ENCODE measurements at places on chromosomes 16 and 17.

GRCh38 chr16:82199209-82199608 lies 29.2 kb upstream of the MPHOSPH6 start:
- DNase-seq, result no peak

DNA sequence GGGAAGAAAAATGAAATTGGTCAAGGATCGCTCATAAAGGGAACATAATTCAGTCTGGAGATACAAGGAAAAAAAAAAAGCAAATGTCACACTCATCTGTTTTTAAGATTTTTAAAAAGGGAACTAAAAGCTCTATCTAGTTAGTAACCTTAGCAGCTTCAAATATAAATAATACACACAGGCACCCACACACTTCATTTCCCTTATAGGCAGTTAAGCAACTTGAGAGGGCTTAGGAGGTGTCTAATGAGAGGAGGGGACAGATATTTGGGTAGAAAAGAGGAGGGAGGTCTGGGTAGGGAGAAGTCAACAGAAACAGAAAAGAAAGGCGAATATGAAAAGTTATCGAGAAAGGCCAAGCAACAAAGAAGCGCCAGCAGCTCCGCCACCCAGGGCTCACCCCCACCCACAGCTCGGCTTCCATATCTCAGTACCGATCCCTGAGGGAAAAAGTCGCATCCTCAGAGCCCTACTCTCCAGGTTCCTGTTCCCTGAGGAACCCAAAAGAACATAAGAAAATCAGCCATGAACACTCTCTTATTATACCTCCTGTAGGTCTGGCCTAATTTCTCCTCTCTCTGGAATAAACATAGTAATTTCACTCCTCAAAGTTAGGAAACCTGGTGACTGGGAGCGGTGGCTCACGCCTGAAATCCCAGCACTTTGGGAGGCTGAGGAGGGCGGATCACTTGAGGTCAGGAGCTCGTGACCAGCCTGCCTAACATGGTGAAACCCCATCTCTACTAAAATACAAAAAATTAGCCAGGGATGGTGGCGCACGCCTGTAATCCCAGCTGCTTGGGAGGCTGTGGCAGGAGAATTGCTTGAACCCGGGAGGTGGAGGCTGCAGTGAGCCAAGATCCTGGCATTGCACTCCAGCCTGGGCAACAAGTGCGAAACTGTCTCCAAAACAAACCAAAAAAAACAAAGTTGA lies 69.6 kb upstream of the RCVRN start:
- no peak for DNase-seq

DNA sequence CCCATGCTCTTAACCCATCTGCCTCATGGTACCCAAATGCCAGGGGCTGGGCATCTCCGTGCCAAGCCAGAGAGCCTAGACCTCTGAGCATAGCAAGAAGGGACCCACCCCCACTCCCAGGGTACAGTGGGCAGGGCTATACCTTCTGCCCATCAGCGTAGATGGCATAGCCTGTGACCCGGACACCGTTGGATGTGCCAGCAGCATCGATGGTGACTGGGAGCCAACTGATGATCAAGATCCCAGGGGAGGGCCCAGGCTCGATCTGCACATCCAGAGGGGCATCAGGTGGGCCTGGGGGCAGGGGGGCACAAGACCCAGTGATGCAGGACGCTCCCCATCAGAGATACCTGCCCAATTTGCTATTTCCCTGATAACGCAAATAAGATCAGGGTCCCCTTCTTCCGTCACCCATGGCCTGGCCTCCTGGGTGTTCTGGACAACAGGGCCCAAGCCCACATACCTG lies 17.1 kb downstream of the TSPOAP1 start:
- no peak for DNase-seq

GRCh38 chr16:86953631-86954391 lies 363.4 kb downstream of the C16orf95 start:
- peak; percentile 65 for DNase-seq

DNA sequence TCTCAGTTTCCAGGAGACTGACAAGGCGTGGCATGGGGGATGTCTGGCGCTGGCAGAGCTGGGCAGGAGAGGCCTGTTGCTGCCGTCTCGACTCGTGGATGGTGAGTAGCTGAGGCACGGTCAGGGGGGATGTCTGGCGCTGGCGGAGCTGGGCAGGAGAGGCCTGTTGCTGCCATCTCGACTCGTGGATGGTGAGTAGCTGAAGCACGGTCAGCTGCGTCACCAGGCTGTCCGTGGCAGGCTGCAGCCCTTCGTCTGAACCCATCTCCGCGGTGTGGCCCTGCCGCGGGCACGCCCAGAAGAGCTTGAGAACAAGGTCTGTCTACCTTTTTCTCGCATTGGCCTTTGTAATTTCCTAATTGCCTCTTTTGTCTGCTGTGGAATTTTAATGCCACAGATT lies 25.0 kb downstream of the ZNF750 start:
- DNase-seq, result no peak

GRCh38 chr17:81854974-81855774 lies 5.2 kb downstream of the P4HB start:
- DNase-seq, result no peak

- DNase-seq, result no peak
These were observed 1.9 kb upstream of the GGT6 start for GRCh38 chr17:4562015-4562969.

GRCh38 chr17:37699285-37699973 lies 45.4 kb downstream of the HNF1B start:
- no peak for DNase-seq

GRCh38 chr17:79624718-79625478 lies 14.0 kb upstream of the RBFOX3 start:
- no peak for DNase-seq

GRCh38 chr16:47732523-47733111 lies 271.5 kb downstream of the PHKB start:
- DNase-seq, result no peak
